Activated CD4-positive, alpha-beta T cell treated with anti-CD3 and anti-CD28 coated beads, Interleukin-10, Interleukin-2, amounts not matched to agents 100 ng/mL and 50 ng/mL, durations not matched to agents 16 hours and 8 hours (primary cell): ENCODE measurements at places on chromosomes 11 and 22.
A peak's percentile ranks its signal among the peaks of the same experiment; 100 is the strongest.

DNA sequence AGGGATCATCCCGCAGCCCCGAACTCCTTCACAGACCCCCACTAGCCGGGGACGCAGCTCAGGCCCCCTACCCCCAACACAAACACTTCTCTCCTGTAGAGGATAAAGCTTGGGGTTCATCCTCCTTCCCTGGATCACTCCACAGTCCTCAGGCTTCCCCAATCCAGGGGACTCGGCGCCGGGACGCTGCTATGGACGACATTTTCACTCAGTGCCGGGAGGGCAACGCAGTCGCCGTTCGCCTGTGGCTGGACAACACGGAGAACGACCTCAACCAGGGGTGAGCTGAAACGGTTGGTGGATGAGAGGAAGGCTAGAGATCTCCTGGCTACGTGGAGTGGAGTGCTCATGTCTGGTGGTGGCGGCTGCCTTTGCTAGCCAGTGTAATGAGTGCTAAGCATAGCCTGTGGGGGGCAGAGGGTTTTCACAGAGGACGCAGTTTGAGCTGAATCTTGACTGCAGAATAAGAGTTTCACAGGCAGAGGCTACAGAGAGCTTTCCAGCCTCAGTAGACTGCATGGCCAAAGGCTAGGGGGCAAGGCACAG lies 580 bp downstream of the ILK start:
- peak; percentile 62 for DNase-seq

DNA sequence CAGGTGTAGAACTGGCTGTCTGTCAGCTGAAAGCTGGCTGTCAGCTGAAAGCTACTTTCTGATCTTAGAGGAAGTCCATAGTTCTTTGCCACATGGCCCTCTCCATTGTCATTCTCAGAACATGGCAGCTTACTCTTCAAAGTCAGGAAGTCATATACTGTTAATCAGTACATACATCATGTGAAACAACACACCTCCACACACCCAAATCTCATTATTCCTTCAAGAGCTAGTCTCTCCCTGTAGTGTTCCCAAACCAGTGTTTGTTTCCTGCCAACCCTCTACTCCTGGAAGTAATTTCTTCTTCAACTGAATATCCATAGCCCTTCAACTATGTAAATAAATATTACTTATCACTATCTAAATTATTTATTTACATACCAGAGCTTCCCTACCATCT lies 58.9 kb downstream of the OR5AK2 start:
- no peak for DNase-seq

DNA sequence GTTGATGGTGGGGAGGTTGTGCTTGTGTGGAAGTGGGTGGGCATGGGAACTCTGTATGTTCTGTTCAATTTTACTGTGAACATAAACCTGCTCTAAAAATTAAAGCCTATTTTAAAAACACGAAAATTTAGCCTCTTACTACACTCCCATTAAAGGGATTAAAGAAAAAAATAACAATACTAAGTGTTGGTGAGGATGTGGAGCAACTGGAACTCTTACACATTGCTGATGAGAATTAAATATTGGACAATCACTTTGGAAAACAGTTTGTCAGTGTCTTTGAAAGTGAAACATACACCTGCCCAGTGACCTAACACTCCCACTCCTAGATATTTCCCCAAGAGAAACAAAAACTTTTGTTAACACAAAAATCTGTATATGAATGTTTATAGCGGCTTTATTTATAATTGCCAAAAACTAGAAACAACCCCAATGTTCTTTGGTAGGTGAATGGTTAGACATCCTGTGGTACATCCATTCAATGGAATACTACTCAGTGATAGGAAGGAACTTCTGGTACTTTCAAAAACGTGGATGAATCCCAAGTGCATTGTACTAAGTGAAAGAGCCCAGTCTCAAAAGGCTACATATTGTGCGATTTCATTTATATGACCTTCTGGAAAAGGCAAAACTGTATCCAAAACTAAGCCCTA lies 23.5 kb downstream of the LRRC32 start:
- DNase-seq, result no peak

DNA sequence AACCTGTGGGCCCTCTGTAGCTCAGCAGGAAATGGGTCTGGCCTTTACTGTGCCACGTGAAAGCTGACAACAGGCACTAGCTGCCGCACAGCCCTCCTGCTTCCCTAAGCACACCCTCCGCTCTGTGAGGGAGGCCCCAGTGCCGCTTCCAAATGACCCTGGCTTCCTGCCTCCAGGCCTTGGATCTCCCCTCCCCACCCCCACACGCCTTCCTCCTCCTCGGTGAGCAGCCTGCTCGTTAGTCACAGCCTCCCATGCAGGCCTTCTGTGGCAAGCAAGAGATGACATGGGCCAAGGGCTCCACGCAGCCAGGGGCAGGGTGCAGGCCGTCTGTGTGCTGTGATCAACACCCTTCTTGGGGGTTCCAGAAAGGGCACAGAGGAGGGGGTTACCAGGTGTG lies 15.3 kb upstream of the RASL10A start:
- no peak for DNase-seq

DNA sequence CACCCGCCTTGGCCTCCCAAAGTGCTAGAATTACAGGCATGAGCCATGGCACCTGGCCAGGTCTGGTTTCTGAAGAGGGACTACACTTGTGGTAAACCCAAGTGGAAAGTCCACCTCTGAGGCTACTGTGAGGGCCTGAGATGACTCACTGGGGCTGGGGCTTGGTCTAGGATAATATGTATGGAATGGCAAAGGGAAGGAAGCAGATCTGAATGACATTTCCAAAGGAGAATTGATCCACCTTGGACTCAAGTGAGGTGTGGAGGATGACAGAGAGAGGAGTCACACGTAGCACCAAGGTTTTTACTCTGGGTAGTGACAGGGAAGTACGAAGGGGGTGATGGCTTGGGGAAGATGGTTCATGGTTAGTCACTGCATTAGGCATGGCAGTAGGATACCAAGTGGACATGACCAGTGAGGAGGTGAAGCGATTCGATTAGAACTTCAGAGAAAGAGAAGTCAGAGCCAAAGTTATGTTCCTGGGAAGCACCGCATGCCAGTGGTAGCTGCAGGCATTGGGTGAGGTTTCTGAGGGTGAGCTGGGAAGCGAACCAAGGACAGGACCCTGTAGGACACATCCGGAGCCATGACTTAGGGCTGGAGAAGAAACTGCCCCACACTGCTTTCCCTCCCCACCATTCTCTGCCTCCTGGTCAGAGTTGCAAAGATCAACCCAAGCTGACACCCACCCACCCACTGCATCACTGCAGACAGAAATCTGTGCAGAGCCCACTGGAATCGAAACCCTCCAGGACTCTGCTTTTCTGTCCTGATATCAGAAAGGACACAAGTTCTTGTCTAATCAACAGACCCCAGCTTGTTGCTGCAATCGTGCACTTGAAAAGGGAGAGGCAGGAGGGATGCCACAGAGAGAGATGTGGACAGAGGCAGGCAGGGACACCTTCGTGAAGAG lies 13.0 kb upstream of the BCL9L start:
- no peak for DNase-seq

DNA sequence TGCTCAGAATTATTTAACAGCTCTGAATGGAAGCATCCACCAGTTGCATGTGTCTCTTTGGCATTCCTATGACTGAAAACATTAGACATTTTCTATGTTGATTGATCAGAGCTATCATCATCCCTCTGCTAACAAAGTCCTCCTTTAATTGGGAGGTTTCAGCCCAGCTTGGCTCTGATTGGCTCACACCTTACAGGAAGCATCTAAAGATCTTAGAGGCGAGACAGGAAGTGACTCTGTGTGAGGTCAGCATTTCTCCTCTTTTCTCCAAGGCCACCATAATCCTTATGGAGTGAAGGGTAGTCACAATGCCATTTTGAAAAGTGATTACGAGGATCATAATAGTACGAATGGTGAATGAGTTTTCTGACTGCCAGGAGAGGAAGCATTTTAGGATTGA lies 260.8 kb downstream of the MIAT start:
- no peak for DNase-seq

DNA sequence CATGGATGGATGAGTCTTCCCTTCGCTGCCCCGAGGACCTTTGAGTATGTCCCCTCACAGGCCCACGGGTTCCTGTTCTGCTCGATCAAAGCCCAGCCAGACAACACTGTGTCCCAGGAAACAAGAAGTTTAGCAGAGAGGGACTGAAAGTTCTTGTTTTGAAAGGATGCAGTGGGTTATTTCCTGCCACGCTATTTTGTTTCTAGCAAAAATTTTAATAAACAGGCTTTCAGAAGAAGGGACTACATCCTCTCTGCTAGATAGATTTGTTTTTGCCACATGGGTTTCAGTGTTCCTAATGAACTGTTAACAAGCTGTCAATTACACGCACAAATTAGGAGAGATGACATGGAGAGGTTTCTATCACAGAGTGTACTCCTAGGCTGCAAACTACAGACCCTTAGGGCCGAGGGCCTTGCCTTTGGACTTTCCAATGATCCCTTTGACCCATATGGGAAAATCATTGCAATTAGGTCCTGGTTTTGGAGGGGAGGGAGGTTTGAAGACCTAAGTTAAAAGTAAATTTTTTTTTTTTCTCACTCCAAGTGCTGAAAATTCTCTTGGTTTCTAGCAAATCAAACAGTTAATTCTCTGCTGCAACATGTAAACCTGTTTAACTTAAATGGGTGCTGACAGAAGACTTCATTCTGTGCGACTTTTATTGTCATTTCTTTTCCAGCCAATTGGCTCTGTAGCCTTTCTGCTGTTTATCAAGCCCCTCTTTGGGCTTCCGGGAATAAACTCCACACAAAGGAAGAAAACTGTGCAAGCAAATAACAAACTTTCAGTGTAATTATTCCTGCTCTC lies 81.4 kb downstream of the RCN1 start:
- DNase-seq, result no peak

DNA sequence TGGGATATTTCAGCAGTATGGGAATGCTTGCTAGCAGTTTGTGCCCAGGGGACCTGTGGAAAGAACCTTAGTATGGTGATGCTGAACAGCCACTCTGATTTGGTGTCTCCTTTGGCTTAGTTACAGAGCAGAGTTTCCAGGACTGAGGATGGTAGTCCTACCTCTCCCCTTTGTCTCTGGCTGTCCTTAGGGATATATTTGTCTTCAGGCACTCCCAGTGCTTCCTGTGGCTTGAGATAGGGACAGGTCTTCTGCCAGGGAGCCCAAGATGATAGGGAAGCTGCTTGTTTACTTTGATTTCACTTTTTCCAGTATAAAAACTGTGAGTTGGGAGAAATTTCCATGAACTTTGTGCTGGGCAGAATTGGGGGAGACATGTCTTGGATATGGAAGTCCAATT lies 28.2 kb downstream of the ANKRD42 start:
- DNase-seq, result no peak

DNA sequence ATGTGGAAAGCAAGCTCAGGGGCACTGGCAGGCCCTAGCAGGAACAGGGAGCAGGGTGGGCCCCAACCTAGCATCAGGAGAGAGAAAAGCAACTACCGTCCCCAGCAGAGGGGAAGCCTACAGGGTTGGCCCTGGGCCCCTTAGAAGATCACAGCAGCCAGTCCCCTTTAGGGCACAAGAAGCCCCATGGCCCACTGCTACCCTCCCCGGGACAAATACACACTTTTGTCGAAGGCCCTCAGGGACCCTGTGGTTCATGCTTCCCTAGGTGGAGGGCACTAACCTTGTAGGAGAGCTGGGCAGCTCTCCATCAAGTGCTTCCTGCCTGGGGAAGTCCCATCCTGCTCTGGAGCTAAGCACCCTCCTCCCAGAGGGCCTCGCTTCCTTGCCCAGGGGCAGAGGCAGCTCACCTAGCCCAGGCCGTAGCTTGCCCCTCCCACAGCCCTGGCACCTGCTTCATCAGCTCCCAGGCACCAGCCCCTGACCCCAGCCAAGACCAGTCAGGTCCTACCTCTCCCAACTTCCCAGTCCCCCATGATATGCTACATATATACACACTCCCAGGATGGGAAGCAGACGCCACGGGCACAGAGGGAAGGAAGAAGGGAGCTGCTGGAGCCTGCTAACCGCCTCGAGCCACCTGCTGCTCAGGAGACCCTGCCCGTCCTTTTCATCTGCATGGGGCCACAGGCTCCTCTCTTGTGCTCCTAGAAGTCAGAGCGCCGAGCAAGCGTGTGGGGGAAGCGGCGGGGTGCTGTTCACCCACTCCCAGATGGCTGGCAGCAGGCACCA lies 20.1 kb downstream of the SUN2 start:
- DNase-seq, result no peak

DNA sequence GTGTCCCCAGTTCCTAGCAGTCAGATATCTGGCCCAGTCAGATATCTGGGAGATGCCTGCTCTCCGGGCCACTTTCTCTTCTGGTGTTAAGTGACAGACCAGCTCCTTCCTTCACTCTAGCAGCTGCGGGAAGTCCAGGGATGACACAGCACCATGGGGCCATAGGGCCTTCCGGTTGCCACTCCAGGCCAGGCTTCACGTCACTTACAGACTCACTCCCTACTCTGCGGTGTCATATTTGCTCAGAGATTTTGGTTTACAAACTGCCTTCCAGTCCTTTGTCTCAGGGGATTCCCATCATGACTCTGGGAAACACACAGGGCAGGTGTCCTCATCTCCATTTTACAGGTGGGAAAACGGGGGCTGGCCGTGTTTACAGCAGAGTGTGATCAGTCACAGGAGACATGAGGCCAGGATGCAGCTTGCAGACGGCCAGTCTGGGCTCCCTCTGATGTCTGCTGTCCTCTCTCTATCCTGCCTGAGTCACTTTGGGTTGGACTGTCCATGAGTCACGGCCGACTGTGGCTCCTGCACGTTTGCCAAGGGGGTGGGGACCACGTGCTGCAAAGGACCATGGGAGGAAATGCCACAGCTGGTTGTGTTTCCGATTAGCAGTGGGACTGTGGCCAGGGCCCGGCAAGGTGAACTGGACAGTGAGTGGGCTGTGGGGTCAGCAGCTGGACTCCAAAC lies 8.2 kb upstream of the TBC1D22A start:
- DNase-seq, result peak; percentile 45

GRCh38 chr11:64333556-64333955 lies 6.4 kb upstream of the CCDC88B start:
- DNase-seq, result no peak

DNA sequence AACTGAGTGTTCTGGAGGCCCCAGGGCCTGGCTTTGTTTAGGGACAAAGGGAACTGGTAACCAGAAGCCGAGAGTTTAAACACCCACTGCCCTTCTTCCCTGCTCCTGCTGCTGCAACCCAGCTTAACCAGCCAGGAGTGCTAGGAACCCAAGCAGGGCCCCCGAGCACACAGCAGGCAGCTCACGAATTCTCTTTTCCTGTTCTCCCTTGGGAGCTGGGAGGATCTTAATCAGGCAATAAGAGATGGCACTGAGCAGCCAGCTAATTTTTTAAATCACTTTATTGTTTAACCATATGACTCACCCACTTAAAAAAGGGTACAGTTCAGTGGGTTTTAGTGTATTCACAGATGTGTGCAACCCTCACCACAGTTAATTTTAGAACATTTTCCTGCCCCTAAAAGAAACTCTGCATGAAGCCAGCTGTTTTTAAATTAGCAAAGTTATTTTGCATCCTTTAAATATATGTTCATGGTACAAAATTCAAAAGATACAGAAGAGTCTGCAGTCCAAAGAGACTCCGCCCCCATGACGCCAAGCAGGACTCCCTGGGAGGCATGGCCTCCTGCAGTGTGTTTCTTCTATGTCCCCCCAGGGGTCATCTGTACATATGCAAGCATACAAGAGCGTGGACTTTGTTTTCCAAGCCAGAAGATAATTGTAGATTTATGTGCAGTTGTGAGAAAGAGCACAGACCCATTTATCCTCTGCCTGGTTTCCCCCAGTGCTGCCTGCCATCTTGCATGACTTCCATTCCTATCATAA lies 18.9 kb upstream of the PPP6R3 start:
- DNase-seq, result no peak

- DNase-seq, result no peak
These were observed 10.5 kb downstream of the EMSY start for GRCh38 chr11:76455331-76455730.

- no peak for DNase-seq
These were observed 105.5 kb downstream of the C11orf87 start for GRCh38 chr11:109527496-109527895.
